ENCODE measurements at places on chromosomes 4 and X.

- no peak for DNase-seq
Observed at GRCh38 chr4:5118091-5118786, 67.0 kb downstream of the STK32B start.

DNA sequence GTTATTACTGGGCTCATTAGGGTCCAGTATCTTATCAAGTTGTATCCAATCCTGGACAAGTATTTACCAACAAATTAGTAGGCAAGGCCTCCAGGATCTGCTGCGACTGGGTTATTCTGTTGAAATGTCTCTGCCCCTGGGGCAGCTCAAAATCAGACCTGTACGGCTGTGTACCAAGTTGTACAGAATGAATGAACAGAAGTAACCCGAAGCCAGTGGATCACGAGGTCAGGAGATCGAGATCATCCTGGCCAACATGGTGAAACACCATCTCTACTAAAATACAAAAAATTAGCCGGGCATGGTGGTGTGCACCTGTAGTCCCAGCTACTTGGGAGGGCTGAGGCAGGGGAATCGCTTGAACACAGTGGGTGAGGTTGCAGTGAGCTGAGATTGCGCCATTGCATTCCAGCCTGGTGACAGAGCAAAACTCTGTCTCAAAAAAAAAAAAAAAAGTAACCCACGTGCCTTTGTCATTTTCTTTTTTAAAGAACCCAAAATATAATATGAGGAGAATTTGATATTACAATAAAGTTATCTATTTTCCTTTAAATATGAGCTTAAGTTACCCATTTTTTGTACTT, 127.3 kb downstream of the CBR4 start:
- no peak for DNase-seq

GRCh38 chr4:79575709-79576428, 167.8 kb upstream of the GK2 start:
- no peak for DNase-seq

- no peak for DNase-seq
Observed at GRCh38 chrX:56802428-56802827, 73.4 kb downstream of the NBDY start.

GRCh38 chr4:83316459-83317165, 18.0 kb downstream of the HPSE start:
- no peak for DNase-seq

- DNase-seq: no peak
Observed at GRCh38 chr4:147927377-147928137, 195.7 kb downstream of the ARHGAP10 start.

All from KG1 (cell line).